ENCODE measurements at places on chromosomes 6 and 20.
A peak's percentile ranks its signal among the peaks of the same experiment; 100 is the strongest.

DNA sequence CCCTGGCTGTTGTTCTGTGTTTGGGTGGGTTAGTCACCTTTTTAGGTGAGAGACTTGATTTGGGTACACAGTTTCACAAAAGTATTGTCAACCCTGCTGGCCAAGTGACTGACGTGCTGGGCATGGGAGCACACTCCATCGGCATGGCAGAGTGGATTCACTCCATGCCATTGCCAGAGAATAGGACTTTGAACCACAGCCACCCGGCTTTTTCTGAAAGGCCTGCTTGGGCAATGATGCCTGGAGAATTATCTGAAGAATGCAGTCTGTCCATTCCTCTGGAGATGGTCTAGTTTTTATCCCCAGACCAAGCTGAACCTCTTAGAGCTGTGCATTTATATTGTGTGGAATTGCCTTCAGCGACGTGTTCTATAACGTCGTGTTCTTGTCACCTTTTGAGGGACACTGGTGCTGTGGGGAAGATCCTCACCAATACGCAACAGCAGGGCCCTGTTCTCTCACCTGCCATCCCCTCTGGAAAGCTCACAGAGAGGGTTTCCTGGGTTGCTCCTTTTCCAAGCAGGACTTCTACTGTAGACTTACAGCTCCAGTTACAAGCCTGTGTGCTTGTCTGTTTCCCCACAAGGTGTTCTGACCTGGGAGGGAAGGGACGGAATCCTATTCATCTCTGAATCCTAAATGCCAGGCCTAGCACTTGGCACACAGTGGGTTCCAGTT lies 183.4 kb upstream of the AKAP12 start:
- DNase-seq: no peak

DNA sequence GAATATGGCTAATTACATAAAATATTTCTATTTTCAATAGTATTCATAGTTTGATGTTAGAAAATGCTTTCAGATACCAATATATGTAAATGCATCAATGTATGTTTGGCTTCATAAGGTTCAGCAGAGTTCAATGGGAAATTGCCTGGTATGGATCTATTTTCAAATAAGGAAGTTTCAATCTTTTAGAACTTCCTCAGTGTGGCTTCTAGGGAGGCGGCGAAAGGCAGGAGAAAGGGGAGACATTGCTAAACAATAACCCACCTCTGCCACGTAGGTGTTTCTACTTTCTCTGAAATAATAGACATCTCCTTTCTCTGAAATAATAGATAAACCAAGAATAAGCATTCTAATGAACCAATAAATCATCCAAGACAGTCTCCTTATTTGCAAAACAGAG lies 237.7 kb upstream of the RAB32 start:
- DNase-seq: no peak

GRCh38 chr6:65706436-65706835 lies 590 bp downstream of the EYS start:
- DNase-seq: no peak

GRCh38 chr20:18638768-18639167 lies 50.9 kb downstream of the DTD1 start:
- no peak for DNase-seq

GRCh38 chr20:21136015-21136732 lies 10.3 kb downstream of the KIZ start:
- DNase-seq: no peak

DNA sequence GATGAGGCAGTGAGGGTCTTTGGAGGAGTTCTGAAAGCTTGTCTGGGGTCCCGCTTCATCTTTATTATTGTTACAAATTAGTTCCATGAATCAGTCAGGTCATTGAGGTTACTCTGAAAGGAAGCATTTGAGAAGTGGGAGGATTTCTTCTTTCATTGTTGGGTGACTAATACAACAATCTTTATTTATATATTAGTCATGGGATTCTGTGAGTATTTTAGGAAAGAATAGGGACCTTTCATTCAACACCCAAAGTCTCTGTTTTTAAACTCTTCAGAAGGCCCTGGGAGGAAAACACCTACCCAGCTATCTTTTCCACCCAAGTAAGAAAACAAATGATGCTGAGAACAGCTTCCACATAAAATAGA lies 98.3 kb downstream of the SOD2 start:
- DNase-seq: no peak

DNA sequence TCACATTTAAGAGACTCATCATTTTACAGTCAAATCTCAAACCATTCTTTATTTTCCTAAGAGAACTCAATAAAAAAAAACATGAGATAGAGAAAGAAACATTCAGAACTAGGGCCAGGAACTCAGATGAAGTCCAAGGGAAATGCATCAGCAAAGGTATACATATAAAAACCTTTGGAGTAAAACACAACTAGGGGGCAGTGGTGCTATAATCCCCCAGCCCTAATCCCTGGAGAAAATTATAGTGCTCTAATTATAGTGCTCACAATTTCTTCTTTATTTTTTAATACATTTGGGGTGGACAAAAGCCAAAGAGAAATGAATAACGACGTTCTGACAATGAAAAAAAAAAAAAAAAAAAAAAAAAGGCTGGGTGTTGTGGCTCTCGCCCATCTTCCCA lies 100.6 kb upstream of the EMILIN3 start:
- DNase-seq: no peak

- DNase-seq: no peak
These were observed 547 bp downstream of the SAMD5 start for GRCh38 chr6:147508866-147509608.

DNA sequence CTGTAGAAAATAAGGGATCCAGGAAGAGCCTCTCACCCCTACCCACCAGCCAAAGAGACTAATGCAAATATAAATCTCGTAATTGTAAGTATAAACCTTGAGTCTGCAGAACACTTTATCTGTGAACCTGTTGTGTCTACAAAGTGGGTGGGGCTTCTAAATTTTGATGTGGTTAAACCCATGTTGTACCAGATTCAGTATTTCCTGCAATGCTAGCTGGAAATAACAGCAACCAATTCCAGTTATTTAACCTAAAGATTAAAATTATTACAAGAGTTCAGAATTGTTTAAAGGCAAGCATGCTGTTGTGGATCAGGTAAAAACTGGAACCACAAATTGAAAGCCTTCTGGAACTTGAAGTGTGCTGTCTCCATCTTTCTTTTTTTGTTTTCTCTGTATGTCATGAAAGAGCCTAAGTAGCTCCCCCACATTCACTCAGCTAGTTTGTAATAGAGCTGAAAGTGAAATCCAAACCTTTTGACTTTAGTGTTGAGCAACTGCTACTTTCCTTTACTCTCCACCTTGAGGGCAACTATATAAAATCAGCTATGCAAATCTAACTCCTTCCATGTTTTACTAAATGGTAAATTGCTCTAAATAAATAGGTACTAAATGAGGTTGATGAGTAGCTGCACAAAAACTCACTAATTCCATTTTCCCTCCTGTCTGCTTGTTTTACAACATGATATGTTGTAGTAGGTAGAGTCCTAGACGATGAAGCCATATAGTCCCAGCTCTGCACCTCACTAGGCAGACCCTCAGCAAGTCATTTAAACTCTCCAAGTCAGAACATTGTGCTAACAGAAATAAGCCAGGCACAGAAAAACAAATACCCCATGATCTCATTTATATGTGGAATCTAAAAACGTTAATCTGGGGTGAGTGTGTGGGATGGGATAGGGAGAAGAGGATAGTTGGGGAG lies 17.9 kb upstream of the THEMIS start:
- no peak for DNase-seq

GRCh38 chr6:111586554-111586953 lies 19.1 kb downstream of the TRAF3IP2 start:
- DNase-seq: no peak

DNA sequence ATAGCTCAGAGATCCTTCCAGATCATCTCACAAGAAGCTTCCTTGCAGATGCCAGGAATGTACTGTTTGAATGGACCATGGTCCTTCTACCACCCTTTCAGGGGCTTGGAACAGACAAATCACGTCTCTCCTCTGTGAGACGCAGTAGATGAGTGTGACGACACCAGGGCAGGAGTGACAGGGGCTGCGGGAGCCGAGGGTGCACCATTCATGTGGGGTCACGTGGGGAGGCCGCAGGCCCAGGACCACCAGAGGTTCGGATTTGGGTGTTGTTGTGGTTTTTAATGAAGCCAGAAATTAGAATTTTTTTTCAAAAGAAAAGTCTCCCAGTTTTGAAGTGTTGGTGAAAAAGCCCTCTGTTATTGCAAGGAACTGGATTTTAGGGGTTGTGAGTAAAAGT lies 79.2 kb downstream of the PREX1 start:
- no peak for DNase-seq

- no peak for DNase-seq
These were observed 47.9 kb upstream of the FYN start for GRCh38 chr6:111921103-111921502.

DNA sequence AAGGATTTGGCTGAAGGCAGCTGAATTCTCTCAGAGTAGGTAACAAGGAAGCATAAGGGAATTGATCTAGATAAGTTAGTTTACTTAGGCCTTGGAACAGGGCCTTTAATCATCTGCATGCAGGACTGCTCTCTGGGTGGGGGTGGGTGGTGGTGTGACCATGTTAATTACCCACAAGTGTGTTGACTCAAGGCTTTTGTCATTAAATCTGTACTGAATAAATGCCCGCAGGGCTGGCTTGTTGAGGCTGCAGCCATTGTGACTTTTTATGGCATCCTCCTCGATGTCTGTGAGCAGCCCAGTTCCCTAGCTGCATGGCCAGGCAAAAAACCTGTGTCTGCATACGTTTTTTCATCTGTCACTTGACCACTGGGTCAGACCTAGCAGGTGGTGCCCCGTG lies 63.5 kb upstream of the ASCC3 start:
- DNase-seq: no peak

DNA sequence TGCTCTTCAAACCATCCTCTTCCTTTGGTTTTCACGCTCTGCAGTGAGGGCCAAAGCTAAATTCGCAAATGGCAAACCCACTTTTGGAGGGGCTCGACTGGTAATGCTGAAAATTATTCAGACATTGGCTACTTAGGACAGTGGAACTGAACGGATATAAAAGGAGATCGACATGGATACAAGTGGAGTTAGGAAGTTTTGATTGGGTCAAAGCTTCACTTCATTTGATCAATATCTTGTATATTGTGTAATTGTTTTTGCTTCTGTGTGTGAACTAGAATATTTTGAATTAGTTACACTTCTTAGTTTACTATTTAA lies 1.2 kb downstream of the FAM8A1 start:
- DNase-seq: no peak

GRCh38 chr6:25312703-25313102 lies 33.5 kb downstream of the CARMIL1 start:
- DNase-seq: peak; percentile 41

GRCh38 chr6:140370976-140371870 lies 996.8 kb upstream of the CITED2 start:
- DNase-seq: no peak

DNA sequence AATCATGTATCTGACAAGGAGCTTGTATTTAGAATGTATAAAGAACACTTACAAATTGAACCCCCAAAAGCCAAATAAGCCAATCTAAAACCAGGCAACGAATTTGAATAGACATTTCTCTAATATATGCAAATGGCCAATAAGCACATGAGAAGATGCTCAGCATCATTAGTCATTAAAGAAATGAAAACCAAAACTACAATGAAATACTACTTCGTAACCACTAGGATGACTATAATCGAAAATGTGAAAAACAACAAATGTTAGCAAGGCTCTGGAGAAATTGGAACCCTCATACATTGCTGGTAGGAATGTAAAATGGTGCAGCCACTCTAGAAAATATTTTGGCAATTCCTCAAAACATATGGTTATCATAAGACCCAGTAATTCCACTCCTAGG lies 105.8 kb upstream of the TOP1 start:
- no peak for DNase-seq

DNA sequence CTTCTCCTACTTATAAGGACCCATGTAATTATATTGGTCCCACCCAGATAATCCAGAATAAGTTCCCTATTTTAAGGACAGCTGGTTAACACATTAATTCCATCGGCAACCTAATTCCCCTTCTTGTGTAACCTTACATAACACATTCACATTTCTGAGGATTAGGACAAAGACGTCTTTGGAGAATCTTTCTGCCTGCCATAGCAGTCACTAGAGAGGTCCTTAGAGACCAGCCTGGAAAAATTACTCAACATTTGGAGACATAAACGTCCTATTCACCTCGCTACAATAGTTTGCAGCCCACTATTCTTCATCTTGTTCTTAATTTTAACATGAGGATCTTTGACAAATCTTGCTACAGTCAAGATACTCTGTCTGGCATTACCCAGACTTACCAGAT lies 100.1 kb downstream of the MAFB start:
- DNase-seq: no peak

DNA sequence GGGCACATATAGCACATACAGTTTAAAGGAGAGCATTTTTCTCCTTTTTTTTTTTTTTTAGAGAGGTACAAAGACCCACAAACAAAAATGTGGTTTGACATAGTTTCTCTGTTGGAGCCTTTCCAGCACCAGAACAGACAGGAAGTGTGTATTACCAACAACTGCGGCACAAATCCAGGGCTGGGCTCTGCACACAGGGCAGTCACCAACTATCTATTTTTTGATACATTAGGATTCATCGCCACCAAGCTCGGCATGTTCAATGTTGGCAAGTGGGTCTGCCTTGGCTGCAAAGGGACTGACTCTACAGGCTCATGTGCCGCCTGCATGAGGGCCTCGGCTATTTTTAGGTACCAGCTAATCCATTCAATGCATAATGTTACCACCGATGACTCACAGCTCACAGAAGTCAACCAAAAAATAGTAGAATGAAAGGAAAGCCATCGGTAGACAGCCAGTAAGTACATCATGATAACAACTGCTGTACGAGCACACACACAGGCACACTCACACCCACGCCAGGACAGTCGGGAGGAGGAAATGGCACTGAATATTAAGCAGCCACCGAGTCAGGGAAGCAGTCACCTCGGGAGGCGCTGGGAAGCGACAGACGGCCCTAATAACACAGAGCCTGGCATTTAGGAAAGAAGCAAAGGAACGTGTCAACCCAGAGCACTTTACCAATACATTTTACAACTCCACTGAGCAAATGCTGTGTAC lies 81.6 kb downstream of the GMPR start:
- peak; percentile 79 for DNase-seq

GRCh38 chr6:163405412-163406309 lies 8.9 kb upstream of the QKI start:
- no peak for DNase-seq

- no peak for DNase-seq
These were observed 349.2 kb downstream of the MAFB start for GRCh38 chr20:40339661-40340449.

DNA sequence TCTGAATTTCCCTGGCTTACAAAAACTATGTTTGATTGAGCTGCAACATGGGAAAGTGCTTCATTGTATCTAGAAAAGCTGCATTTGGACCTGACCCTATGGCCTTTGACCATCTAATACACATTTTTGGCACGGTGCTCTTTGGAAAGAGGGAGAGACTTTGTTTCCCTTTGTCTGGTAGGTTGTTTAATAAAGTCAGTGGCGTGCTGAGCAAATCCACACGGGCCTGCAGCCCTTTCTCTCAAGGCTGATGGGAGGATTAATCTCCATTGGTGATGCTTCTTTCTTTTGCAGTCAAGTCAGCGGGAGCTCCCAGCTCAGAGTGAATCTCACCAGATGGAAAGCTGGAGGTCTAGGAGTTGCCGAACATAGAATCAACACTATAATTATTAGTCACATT lies 314.7 kb upstream of the CNR1 start:
- no peak for DNase-seq

- DNase-seq: no peak
These were observed 37.4 kb downstream of the GNAS start for GRCh38 chr20:58889798-58890517.

- DNase-seq: no peak
These were observed 174.0 kb downstream of the THBS2 start for GRCh38 chr6:169079650-169080049.

GRCh38 chr20:25072226-25072811 lies 9.6 kb downstream of the VSX1 start:
- DNase-seq: no peak

- no peak for DNase-seq
These were observed 166.0 kb downstream of the ARID1B start for GRCh38 chr6:156943166-156943565.

All from HFF-Myc (cell line).